ENCODE measurements at places on chromosomes 1 and 21.
A peak's percentile ranks its signal among the peaks of the same experiment; 100 is the strongest.

DNA sequence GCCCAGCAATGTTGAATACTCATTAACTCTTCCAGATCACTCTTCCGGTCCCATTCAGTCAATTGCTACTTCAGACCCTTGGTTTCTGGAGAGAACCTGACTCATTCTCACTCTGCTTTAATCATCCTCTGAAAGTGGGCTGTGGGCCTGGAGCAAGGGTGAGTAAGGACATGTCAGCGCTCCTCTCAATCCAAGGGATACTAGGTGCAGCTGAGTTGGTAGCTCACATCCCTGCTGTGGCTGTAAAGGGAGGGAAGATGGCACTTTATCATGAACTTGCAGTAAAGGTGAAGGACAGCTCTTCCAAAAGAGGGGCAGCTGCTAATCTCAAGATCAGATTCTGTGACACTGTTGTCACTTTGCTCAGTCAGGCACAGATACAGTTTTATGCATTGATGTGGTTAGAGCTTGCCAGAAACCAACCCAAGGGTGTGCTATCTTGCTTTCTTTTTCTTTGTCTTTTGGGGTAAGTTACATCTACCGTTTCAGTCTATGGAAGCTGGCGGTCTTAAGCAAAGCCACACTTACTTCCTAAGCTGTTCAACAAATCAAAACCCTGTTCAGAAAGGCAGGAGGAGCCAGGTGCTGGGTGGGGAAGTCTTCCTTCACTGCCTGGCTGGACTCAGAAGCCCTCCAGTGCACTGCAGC lies 26.5 kb upstream of the NTPCR start:
- DNase-seq = peak; percentile 35

DNA sequence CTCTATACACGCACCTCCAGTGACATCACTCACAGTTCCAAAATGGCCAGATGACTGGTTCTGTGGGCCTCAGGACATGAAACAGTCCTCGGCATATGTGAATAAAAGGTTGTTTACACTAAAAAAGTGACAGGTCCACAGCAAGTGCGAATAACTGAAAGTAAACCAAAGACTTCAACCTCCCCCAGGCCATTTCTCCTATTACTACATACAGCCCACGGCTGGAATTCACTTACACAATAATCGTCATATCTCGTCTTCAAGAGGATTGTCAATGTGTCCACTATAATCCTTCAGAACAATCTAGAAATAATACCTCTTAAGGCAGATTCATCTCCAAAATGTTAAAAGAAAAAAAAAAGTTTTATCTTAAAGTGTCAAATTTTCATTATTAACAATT lies 1.9 kb upstream of the PRDM15 start:
- DNase-seq = no peak

- DNase-seq = no peak
Observed at GRCh38 chr1:174800216-174800851, 199.4 kb upstream of the CACYBP start.

GRCh38 chr1:162703708-162704107 lies 71.4 kb downstream of the DDR2 start:
- no peak for DNase-seq

GRCh38 chr21:32136546-32136945 lies 142.3 kb downstream of the MIS18A start:
- DNase-seq = no peak

- no peak for DNase-seq
Observed at GRCh38 chr1:52633291-52633754, 355 bp downstream of the SHISAL2A start.

DNA sequence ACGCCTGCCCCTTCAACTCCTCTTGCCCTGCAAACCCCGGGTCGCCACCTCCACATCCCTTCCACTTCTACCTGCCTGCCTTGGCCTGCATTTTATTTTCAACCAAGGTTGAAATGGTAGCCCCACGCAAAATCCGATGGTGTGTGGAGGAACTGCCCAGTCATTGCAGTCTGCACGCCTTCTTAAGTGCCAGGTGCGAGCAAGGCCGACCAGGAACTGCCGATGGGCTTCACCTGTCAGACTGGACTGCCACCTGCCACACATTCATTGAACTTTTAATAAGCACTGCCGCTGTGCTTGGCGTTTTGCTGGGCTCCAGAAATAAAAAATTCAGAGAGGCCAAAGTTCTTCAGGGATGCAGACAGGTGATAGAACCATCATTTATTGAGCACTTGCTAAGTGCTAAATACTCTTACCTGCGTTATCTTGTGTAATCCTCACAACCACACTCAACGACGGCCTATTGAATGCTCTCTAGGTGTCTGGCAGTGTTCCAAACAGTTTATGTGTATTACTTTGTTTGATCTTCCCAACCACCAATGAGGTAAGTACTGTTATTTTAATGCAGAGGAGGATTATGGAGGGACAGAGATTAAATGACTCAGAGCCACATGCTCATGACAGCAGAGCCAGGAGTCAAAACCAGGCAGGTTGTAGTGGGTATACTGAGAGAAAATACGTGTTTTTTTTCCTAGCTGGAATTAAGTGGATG lies 36.2 kb downstream of the CACHD1 start:
- no peak for DNase-seq

DNA sequence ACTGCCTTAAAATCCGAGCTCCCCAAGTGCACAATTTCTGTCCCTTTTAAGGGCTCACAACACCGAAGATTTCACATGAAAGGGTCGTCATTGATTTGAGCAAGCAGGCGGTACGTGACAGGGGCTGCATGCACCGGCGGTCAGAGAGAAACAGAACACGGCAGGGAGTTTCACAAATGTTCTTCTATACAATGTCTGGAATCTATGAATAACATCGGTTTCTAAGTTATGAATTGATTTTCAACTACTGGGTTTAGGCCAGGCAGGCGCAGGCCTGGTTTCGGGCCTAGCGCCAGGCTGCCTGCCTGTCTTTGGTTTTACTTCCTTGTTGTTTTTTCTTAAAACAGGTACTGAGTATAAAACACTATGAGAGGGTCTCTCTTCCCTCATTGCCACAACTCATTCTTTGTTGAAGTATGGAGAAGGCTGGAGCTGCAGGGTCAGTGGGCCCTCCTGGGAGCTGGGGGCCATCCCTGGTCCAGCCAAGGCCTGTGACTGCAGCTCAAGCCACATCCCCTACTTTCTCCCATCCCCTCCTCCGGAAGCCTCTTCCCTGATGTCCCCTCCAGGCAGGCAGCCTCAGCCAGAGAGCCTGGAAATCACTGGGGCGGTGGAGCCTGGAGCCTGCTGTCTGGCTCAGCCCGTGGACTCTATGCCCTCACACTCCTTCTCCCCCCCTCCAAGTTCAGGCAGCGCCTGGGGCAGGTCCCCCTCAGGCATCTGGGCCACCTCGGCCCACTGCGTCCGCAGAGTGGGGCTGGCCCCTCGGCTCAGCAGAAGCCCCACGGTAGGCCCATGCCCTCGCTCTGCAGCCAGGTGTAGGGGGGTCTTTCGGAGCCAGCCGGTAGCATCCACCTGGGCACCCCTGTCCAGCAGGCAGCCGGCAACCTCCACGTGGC lies 2.4 kb downstream of the ANKRD65 start:
- DNase-seq = no peak

DNA sequence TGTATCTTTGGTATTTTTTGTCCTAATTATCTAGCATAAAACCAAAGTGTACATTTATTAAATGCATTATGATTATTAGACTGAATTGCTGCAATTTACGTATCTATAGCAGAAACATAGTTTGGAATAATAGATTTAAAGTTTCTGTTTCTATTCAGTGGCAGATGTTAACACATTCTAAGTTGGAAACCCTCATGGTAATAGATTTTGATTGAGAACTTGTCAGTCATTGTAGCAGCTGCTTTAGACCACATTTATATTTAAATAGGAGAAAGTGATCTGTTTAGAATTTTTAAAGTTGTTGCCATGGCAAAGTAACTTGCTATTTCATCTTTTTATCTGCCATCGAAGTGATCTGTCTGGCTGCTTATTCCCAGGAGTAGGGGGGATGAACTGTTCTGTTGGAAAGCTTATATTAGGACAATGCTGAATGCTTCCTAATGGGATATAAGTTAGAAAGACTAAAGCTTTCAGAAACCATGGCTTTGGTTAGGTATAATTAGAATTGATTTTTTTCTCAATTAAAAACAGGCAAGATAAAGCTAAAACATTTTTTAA lies 61.6 kb downstream of the HS2ST1 start:
- no peak for DNase-seq

DNA sequence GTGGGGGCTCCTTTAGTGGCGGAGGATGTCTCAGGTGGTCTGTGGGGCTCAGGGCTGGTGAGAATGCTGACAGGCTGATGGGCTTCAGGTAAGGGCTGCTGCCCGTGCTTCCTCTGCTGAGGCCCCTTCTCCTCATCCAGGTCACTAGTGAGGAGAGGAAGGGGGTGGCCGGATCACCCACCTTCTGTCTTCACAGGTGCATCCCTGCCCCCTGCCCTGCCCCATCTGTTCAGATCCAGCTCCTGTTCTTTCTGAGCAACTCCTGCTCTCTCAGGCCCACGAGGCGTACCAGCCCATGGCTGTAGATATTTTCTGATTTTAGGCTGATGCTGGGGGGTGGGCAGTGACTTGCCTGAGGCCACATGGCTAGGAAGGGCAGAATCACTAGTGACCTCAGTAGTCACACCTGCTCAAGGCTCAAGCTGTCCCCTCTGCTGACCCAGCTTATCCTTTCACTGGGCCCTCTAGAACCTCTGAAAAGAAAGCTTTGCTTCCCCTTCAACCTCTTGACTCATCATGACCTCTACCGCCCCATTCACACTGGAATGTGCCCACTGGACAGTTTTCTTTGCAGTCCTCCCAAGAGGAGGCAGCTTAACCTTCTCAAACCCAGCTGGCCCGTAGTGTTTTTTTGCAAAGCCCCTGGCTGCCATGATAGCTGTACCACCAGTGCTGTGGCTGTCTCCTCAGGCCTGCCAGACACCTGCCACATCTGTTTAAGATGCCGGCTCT lies 14.8 kb downstream of the DCST2 start:
- DNase-seq = no peak

DNA sequence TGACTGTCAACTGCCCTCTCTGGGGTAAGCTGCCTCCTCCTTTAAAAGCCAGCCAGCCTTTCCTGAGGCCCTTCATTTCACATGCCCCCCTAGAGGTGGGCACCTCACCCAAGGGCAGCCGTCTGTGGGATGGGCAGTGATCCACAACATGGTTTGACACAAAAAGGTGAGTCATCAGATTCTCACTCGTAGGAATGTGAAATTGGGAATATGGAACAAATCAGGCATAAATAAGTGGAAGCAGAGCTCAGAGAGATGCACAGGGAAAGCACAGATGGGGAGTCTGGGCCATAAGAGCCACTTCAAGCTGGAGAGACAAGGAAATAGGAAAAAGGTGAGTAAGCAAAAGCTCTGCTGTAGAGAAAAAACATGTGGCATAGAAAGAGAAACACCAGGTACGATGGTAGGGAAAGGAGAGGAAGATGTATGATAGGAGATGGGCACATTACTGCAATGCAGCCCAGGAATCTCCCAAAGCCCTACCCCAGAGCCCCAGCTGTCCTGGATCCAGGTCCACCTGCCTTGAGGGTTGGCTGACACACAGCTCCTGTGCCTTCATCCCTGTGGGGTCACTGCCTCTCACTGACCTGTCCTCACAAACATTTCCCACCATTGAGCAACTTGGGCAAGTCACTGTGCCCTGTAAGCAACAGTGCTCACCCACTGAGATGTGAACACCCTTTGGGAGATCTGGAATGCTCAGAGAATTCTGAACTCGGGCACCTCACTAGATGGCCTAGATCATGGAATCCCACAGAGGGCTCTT lies 86.6 kb downstream of the ASTN1 start:
- DNase-seq = no peak

DNA sequence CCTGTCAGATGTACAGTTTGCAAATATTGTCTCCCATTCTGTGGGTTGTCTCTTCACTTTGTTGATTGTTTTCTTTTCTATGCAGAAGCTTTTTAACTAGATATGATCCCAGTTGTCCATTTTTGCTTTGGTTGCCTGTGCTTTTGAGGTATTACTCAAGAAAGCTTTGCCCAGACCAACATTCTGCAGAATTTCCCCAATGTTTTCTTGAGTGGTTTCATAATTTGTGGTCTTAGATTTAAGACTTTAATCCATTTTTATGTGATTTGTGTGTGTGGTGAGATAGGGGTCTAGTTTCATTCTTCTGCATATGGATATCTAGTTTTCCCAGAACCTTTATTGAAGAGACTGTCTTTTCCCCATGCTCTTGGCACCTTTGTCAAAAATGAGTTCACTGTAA lies 116.9 kb downstream of the DUSP10 start:
- DNase-seq = no peak

DNA sequence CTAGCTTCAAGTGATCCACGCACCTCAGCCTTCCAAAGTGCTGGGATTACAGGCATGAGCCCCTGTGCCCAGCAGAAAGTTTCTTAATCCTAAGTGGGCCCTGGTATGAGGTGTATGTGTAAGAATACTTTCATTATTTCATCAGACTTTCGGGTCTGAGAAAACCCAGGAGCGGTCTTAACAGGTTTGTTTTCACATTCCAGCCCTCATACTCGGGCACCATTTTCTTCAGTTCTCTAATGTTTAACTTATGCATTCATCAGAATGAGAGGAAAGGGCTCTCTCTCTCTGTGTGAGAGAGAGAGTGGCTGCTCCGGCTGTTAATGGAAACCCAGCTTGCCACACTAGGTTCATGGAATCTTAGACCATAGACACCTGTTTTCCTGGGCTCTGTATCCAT lies 4.2 kb upstream of the PADI1 start:
- no peak for DNase-seq

GRCh38 chr1:178941261-178941689 lies 70.4 kb upstream of the ANGPTL1 start:
- no peak for DNase-seq

- no peak for DNase-seq
Observed at GRCh38 chr1:203558064-203558760, 64.3 kb downstream of the OPTC start.
